Liver (tissue), 10 donors: ENCODE measurements at places on chromosomes 2 and 18.

GRCh38 chr18:13703899-13704298 is 22.5 kb downstream of the FAM210A start:
- no peak for DNase-seq

DNA sequence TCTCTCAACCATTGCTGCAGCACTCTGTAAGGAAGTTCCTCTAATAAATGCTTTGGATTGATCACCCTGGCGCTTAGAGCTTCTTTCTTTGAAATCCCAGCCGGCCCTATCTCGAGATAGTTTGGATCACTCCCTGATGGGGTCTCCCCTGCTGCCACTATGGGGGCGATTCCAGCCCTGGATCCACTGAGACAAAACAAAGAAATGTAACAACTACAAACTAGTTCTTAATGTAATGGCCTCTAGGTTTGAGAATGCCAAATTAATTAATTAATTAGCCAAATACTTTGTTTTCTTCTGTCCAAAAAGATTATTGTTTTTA is 15.2 kb downstream of the SRSF7 start:
- no peak for DNase-seq

- no peak for DNase-seq
These were observed 25.0 kb downstream of the DNER start for GRCh38 chr2:229689307-229689839.

DNA sequence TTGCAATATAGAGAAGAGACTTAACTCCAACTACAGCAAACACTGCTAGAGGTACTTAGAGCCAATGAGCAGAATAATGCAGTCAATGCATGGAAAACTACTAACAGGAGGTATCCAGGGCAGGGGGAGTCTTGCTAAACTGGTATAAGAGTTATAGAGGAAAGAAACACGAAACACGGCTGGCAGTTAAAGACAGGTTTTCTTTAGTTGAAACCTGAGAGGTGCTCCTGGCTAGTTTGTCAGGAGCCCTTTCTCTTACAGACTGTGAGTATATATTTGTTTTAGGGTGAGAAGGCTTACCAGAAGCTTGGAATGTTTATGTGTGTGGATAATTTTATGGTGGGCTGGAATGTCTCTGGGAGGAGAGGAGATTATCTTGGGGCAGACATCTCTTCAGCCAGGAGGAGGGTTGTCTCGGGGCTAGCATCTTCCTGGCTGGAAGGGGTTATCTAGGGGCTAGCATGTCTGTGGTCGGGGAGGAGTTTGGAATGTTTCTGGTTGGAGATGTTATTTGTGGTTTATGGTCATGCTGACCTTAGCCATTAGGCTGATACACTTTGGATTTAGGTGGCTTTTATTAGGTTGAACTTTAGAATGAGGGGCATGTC is 1048.8 kb downstream of the DPP10 start:
- no peak for DNase-seq

DNA sequence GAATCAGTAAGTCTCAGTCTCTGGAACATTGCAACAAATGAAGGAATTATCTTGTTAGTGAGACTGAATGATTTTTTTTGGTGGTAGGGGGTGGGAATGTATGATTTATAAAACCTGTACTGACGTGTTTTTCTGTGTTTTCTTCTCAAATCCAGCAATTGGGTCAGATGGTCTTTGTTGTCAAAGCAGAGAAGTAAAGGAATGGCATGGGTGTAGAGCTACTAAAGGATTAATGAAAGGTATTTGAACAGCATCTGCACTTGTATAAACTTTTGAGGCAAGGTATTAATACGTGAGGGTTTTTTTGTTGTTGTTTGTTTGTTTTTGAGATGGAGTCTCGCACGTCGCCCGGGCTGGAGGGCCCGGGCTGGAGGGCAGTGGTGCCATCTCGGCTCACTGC is 10.7 kb downstream of the DDX1 start:
- no peak for DNase-seq

DNA sequence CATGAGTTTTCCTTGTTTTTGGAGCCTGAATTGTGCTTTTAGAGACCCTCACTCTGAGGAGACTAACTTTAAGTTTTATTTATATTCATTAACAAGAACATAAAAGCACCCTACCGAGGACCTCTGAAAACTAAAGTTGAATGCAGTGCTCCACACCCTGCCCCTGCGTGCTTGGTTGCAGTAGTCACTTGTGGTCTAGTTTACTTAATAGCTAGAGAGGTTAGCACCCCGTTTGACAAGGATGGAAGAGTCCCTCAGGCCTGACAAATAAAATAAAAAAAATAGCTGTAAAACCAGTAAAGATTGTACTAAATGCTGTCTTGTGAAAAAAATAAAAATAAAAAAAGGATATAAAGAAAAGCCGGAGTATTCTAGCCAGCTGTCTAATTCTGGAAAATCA is 395.2 kb downstream of the MTX2 start:
- no peak for DNase-seq

DNA sequence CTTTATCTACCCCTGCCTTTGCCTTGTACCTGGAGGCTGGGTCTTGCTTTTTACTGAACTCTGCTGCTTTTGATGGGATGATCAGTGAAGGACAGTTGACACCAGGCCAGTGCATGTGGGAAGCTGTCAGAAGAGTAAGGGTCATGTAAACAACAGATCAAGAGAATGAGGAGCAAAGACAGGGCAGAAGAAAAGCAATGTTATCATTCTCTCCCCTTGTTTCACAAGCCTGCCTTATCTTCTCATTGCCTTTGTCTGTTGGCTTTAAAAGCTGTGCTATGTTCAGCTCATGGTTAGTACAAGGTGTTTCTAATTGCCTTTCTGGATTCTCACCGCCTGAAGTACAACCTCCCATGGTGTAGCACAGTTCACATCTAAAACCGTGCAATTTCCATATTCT is 27.6 kb downstream of the LYPD1 start:
- DNase-seq, result no peak

- DNase-seq, result no peak
These were observed 171.9 kb upstream of the CNTNAP5 start for GRCh38 chr2:123853161-123853560.

GRCh38 chr2:167939514-167940345 is 307.7 kb downstream of the STK39 start:
- DNase-seq, result no peak

GRCh38 chr2:73893764-73894474 is 1.1 kb downstream of the ACTG2 start:
- DNase-seq, result no peak

DNA sequence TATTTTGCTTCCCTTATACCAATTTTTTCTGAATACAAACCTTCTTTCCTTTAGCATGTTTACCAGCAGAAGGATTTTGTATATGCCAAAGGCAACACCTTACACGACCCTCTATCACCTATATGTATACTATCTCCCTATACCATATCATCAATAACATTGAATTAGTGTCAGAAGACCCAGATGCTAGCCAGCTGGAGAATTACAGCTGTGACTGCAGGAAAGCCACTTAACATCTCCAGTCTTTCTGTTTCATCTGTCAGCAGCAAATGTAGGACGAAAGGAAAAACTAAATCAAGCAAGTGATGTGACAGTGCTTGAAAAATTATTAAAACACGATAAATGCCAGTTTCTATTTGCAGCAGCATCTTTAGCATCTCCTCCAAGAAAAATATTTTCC is 193.7 kb downstream of the STK39 start:
- DNase-seq, result no peak

DNA sequence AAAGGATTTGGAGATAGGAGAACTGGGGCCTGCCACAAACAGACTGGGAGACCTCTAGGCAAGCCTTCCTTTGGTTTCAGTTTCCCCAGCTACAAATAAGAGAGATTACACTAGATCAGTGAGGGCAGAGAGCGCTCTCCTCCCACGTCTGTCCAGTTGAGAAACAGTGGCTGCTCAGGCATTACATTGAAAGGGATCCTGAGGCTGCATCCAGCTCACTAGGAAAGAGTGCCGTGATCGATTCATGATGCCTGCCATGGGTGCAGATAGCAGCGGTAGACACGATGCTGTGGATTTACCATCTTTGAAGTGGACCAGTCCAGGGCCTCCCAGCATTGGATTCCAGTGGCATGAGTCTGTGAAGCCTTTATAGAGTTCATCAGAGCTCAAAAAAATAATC is 62.6 kb downstream of the EN1 start:
- DNase-seq, result no peak

GRCh38 chr2:17317439-17317976 is 200.7 kb downstream of the RAD51AP2 start:
- DNase-seq, result no peak

DNA sequence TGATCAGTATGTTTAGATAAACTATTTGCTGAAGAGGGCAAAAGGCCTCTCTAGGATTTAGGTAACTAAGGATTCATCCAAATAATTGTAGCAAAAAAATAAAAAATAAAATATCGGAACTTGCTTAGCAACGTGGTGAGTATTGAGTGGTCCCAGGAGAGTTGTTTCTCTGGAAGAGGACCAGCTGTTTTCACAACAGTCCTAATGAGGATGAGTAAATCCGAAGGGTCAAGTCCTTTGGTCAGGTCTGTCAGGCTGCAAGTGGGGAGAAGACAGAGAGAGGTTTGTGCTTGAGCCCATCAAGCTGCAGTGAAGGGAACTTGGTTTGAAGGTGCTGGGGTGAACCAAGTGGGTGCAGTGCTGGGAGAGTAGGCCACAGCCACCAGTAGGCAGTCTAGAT is 539.2 kb downstream of the SLC4A3 start:
- no peak for DNase-seq

DNA sequence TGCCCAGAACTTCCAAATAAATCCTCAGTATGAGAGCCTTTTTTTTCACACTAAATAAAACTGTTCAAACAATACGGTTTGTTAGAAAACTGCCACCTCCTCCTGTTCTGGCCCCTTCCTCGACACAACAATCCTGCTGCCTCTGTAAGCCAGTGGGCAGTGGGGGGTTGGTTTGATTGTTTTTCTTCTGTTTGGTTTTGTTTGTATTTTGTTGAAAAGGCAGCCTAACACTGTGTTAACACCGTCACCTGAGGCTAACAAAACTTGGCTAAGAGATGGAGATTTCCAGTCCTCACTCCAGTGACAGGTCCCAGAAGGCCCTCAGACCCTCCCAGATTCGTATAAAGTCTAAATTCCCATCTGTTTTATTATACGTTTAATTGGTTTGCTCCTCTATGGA is 402.1 kb downstream of the ZNF521 start:
- DNase-seq, result no peak

DNA sequence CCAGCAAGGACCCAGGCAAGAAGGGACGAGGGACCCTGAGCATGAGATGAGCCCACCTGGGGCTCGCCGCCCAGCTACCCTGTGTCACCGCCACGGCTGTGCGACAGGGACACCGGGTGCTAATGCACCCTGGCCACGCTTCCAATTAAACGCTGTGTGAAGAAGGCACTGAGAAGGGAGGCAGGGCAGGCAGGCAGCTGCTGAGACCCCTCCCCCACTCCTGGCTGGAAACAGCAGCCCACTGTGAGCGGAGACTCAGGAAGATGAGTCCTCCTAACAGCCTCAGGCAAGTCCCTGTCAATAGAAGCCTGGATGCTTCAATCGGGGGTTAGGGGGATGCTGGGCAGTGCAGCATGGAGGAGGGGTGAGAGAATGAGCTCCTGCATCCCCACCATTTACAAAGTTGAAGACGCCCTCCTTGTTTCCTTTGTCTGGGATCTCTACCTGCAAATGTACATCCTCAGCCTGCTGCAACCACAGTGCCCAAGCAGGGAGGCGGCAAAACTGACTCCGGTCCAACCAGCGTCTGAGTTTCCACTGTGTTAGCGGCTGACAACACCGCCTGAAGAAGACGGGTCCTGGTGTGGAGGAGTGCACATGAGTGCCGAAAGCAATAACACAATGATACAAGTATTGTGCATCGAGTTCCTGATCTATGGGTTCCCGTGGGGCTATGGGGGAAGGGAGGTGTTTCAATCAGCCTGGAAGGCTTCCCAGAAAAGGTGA is 12.8 kb downstream of the TMEM163 start:
- no peak for DNase-seq
